ENCODE measurements at places on chromosomes 6 and 20. TPM values are rescaled to one million over a fixed set of nuclear protein-coding genes. Genes with fewer than 3 reads are reported as not detected.

DNA sequence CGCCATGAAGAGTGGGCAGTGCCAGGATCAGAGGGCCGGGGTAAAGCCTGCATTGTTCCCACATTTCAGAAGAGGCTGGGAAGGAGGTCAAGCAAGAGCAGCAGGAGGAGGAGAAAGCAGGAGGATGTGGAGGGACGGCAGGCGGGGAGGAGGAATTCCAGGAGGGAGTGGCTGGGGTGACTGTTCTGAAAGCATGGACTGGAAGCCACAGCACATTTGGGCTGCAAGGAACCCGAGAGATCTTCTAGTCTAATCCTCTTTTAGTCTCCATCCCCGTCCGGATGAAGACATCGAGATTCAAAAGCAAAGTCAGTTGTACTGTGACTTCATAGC lies 76.9 kb downstream of the FAM50B start:
- H3K27me3 ChIP-seq: peaks cover 13% of the 10 kb centered on the region
- DNase-seq: no peak
- H3K4me3 ChIP-seq: no peak overlapping the region
- H3K36me3 ChIP-seq: no peaks in the 10 kb centered on the region
- H3K4me1 ChIP-seq: no peaks in the 10 kb centered on the region

DNA sequence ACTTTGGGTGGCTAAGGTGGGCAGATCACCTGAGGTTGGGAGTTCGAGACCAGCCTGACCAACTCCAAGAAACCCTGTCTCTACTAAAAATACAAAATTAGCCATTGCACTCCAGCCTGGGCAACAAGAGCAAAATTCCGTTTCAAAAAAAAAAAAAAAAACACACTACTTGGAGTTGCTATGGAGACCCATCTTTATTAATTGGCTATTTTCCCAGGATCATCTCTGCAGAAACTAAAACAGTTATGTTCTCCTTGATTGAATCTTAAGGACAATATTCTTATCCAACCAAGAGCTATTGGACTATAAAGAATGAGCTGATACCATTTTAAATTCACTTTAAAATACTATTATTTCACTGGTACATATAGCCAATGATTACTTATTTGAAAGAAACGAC lies 14.7 kb downstream of the AKIRIN2 start:
- no peak overlapping the region for H3K27ac ChIP-seq
- H3K4me1 ChIP-seq: peaks cover 33% of the 10 kb centered on the region
- no peaks in the 10 kb centered on the region for H3K36me3 ChIP-seq

- H3K4me3 ChIP-seq: no peak overlapping the region
- peaks cover 63% of the 10 kb centered on the region for H3K4me1 ChIP-seq
- no peaks in the 10 kb centered on the region for H3K36me3 ChIP-seq
- H3K27ac ChIP-seq: peak overlapping the region; percentile 69
Observed at GRCh38 chr6:14635195-14635594, 517.6 kb downstream of the CD83 start.

GRCh38 chr6:140987364-140988155 lies 1145.2 kb upstream of the GJE1 start:
- no peak overlapping the region for H3K27ac ChIP-seq
- no peaks in the 10 kb centered on the region for H3K36me3 ChIP-seq
- no peak for DNase-seq
- H3K4me3 ChIP-seq: no peak overlapping the region
- no peaks in the 10 kb centered on the region for H3K4me1 ChIP-seq
- no peaks in the 10 kb centered on the region for H3K27me3 ChIP-seq

- no peaks in the 10 kb centered on the region for H3K36me3 ChIP-seq
- H3K4me3 ChIP-seq: no peak overlapping the region
- no peak overlapping the region for H3K27ac ChIP-seq
Observed at GRCh38 chr6:34546551-34547321, 9.4 kb downstream of the SPDEF start.

DNA sequence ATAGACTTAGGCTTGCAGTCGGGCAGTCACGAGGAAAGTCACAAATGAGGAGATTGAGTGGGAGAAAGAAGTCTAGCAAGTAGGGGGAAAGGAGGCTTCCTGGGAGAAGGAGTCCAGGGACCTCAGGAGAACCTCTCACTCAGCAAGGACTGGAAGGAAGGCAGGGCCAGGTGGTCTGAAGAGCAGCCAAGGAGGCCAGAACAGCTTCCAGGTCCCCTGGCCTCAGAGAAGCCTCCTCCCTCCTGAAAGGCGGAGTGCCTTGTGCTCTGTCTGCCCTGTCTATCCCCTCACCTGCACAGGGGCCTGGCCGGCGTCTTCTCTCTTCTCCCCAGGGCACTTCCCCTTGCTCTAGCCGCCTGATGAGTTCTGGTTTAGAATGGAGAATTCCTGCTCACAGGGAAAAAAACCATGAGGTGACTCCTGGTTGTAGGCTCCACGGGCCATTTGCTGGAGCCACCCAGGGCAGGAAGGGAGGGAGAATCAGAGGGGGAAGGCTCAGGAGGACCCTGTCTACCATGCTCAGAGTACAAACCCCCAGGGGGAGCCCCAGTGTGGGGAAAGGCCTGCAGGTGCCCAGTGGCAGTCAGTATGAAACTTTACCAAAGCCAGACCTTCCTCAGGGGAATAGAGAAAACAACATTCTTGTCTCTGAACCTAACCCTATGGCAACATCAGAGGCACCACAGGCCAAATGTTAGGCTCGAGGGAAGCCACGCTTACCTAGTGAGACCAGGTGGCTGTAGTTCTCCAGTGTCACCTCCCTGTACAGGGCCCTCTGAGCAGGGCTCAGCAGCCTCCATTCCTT lies 11.2 kb downstream of the ZNF337 start:
- H3K27me3 ChIP-seq: no peaks in the 10 kb centered on the region
- H3K4me1 ChIP-seq: no peaks in the 10 kb centered on the region
- H3K4me3 ChIP-seq: no peak overlapping the region
- DNase-seq: no peak
- H3K36me3 ChIP-seq: peaks cover 24% of the 10 kb centered on the region

- no peak for DNase-seq
- no peak overlapping the region for H3K4me3 ChIP-seq
- no peaks in the 10 kb centered on the region for H3K27me3 ChIP-seq
- peaks cover 11% of the 10 kb centered on the region for H3K4me1 ChIP-seq
- no peak overlapping the region for H3K27ac ChIP-seq
- no peaks in the 10 kb centered on the region for H3K36me3 ChIP-seq
Observed at GRCh38 chr6:137269803-137270202, 50.6 kb upstream of the IFNGR1 start.

GRCh38 chr6:132404736-132405135 lies 3.5 kb upstream of the MOXD1 start:
- H3K36me3 ChIP-seq: no peaks in the 10 kb centered on the region
- H3K27ac ChIP-seq: no peak overlapping the region
- peaks cover 44% of the 10 kb centered on the region for H3K27me3 ChIP-seq
- peaks cover 6% of the 10 kb centered on the region for H3K4me1 ChIP-seq

DNA sequence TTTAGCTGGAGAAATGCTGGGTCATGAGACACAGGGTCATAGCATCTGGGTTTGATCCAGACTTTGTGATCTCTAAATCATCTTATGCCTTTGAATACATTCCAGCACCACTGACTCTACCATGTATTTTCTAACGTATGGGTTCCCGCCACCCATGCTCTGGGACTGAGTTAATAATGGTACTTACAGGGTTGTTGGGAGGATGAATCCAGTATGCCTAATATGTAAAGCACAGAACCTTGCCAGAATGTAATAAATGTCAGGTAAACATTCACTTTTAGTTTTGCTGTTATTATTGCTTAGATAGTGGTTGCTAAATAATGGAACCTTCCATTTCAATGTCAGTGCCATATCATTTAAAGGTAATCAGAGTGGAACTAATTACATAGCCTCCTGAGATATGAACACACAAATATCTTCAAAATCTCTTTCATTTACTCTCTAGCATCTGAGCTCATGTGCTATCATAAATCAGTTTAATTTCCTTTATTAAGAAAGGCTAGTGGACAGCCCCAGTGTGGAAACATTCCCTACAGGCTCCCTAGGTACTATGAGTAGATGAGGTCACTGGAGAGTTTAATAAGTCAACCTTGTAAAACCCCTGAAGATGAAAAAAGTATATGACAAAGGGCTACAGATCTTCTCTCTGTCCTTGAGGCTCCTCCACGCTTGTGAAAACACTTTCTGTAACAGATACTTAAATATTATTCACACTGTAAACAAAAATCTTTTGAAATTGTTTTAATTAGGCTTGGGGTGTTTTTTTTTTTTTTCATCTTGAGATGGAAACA lies 226.6 kb downstream of the ALDH8A1 start:
- peaks cover 57% of the 10 kb centered on the region for H3K4me1 ChIP-seq
- H3K27me3 ChIP-seq: no peaks in the 10 kb centered on the region
- DNase-seq: no peak
- no peak overlapping the region for H3K4me3 ChIP-seq

DNA sequence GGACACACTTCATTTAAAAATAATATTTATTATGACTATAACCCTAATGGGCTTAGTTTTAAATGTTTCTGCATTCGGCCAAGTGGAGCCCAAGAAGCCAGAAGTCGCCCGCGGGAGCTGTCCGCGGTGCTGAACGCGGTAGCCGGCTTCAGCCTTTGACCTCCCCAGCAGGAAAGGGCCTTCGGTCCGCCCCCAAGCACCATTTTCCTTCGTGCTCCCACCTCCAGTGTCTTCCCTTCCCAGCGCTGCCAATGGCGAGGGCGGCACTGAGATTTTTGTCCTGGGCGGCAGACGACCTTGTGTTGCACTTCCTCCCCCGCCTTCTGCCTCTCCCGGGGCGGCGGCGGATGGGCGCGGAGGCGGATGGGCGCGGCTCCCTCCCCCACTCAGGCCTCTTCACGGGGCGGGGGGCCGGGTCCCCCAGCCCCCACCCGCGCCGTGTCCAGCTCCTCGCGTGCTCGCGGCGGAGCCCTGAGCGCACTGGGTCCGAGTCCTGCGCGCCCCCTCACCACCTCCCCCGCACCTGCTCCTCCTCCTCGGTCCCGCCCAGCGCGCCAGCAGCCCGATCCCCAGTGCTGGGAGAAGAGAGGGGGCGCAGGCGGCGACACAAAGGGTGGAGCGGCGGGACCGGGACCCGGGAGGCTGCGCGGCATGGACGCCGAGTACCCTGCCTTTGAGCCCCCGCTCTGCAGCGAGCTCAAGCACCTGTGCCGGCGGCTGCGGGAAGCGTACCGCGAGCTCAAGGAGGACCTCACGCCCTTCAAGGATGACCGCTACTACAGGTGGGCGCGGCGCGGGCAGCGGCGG lies 23.6 kb upstream of the TMEM181 start:
- no peaks in the 10 kb centered on the region for H3K27me3 ChIP-seq
- no peaks in the 10 kb centered on the region for H3K36me3 ChIP-seq
- H3K27ac ChIP-seq: peak overlapping the region; percentile 76
- peaks cover 19% of the 10 kb centered on the region for H3K4me1 ChIP-seq
- DNase-seq: peak; percentile 85

- no peaks in the 10 kb centered on the region for H3K36me3 ChIP-seq
- no peaks in the 10 kb centered on the region for H3K27me3 ChIP-seq
- no peaks in the 10 kb centered on the region for H3K4me1 ChIP-seq
- no peak for DNase-seq
Observed at GRCh38 chr6:96621983-96622382, 59.1 kb downstream of the FHL5 start.

- peaks cover 10% of the 10 kb centered on the region for H3K36me3 ChIP-seq
- no peak overlapping the region for H3K27ac ChIP-seq
- no peak for DNase-seq
Observed at GRCh38 chr6:41040101-41040939, 1.3 kb upstream of the UNC5CL start.

DNA sequence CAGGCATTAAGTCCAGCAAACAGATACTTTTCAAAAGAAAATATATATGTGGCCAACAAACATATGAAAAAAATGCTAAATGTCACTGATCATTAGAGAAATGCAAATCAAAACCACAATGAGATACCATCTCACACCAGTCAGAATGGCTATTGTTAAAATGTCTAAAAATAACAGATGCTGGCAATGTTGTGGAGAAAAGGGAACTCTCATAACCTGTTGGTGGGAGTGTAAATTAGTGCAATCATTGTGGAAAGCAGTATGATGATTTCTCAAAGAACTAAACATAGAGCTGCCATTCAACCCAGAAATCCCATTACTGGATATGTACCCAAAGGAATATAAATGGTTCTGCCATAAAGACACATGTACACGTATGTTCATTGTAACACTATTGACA lies 20.6 kb downstream of the KCNQ5 start:
- H3K4me1 ChIP-seq: no peaks in the 10 kb centered on the region
- no peak overlapping the region for H3K4me3 ChIP-seq
- no peak overlapping the region for H3K27ac ChIP-seq
- DNase-seq: no peak
- H3K27me3 ChIP-seq: no peaks in the 10 kb centered on the region
- no peaks in the 10 kb centered on the region for H3K36me3 ChIP-seq

DNA sequence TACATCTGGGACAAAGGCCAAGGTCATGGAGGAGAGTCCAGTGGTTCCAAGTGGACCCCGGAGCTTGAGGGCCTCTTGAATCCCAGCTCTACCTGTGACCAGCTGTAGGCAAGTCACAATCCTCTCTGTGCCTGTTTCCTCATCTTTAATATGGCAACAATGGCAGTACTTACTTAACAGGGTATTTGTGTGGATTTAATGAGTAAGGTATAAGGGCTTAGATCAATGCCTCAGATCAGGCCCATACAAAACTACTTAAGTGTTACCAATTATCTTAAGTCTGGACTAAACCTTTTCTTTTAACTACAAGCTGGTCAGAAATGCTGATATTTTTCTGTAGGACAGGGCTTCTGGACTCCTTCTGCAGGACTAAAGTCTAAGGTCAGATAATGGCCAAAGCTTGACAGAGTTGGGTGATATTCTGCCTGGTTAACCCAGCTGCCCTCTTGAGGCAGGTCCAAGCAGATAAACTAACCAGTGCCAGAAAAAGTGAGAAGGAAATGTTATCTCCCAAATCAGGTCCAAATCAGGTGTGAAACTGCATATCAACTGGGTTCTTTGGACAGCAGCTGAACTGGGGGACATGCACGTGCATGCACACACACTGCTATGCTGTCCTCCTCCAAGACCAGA lies 2.2 kb downstream of the SULF2 start:
- H3K36me3 ChIP-seq: no peaks in the 10 kb centered on the region
- no peak overlapping the region for H3K4me3 ChIP-seq
- H3K4me1 ChIP-seq: peaks cover 20% of the 10 kb centered on the region
- H3K27ac ChIP-seq: no peak overlapping the region

- DNase-seq: no peak
- no peak overlapping the region for H3K27ac ChIP-seq
- H3K4me3 ChIP-seq: no peak overlapping the region
- no peaks in the 10 kb centered on the region for H3K4me1 ChIP-seq
Observed at GRCh38 chr6:71502956-71503355, 214.3 kb downstream of the OGFRL1 start.

DNA sequence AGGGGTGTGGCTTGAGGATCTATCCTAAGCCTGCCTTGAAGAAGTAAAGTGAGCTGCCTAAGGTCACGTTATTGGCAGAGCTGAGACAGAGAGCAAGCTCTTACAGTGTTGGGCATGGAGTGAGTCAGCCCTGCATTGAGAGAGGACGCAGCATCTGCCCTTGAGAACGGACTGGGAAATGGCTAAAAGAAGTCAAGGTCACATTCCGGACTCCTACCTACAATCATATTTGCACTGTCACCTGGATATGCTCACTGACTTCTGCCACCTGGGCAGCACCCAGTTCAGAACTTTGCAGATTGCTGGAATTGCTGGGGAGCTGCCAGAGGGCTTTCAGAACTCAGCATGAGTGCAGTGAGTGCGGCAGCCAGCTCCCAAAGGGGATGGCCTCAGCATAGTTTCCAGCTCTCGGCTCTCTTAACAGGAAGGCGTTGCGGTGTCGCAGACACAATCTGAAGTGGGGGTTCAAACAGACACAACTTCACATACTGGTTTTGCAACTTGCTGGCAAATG lies 199.3 kb upstream of the SGK1 start:
- H3K27me3 ChIP-seq: no peaks in the 10 kb centered on the region
- peaks cover 22% of the 10 kb centered on the region for H3K4me1 ChIP-seq
- no peak overlapping the region for H3K4me3 ChIP-seq
- peak; percentile 77 for DNase-seq
- no peaks in the 10 kb centered on the region for H3K36me3 ChIP-seq

Gene HSD17B8
- 15.8 TPM for polyA plus RNA-seq

Gene MBOAT1
- polyA plus RNA-seq: 1.8 TPM

Gene BCAS1
- polyA plus RNA-seq: 0.99 TPM

Gene COX7A2
- 248 TPM for polyA plus RNA-seq

Gene FITM2
- polyA plus RNA-seq: 1.1 TPM

Gene MLN
- not detected for polyA plus RNA-seq

All from spleen (tissue), 13 donors.